Activated T-helper 1 cell treated with anti-CD3 and anti-CD28 coated beads, Interleukin-12 subunit alpha, Interleukin-12 subunit beta, Interleukin-2, Interleukin-4 antibody, amounts not matched to agents 30 ng/mL and 10 ng/mL and 1 ng/mL, durations not matched to agents 14 hours and 24 hours and 36 hours (primary cell): ENCODE measurements at places on chromosomes 1 and 21. TPM values are rescaled to one million over a fixed set of nuclear protein-coding genes. Genes with fewer than 3 reads are reported as not detected.
A peak's percentile ranks its signal among the peaks of the same experiment; 100 is the strongest.

Gene LCE3E
- not detected in 2 replicates for total RNA-seq

Gene SPRR4
- total RNA-seq: not detected in 2 replicates

DNA sequence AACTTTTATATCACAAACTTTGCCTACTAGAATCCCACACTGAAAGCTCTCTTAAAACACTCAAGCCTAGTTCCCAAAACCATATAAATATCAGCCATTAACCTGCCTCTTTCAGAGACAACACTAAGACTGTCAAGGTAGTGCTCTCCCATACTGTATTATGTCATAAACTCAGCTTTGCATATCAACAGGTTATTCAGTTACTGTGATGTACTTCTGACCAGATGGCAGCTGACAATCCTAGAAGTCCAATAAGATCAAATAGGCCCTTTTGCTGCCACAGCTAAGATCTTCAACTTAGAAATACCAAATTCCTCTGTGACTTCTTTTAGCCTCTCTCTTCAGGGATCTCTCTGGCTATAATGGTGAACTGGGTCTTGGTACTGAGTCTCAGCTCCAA lies 97.2 kb downstream of the SPATA6 start:
- no peak overlapping the region for H3K27ac ChIP-seq
- H3K27me3 ChIP-seq: peaks cover 2% of the 10 kb centered on the region
- no peaks in the 10 kb centered on the region for H3K4me1 ChIP-seq
- no peak for DNase-seq
- H3K4me3 ChIP-seq: no peak overlapping the region
- no peaks in the 10 kb centered on the region for H3K36me3 ChIP-seq

DNA sequence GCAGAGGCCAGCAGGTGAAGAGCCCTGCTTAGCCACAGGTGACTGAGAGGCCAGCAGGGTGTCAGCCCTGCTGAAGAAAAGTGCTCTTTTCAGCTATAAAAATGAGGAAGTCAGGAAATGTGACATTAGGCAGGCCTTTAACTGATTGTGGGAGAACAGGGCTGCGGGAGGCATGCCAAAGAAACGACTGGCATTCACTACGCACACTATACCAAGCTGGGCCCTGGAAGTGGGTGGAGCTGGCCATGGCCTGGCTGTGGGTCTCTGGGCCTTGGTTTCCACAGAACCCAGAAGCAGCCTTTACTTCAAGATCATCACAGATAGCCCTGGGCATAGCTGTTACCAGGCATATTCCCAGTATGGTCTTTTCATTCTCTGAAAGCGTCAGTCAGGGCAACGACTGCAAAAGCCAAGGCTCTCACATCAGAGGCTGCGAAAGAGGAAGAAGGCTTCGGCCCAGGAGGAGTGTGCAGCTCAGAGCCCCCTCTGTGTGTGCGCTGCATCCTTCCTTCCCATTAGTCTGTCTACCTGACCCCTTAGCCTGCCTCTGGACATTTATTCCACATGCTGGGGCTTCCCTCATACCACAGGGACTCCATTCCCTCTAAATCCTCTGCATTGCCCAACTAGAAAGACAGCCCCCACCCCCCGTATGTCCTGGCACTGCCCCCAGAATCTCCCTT lies 14.3 kb downstream of the SLC2A1 start:
- peak overlapping the region; percentile 79 for H3K27ac ChIP-seq
- H3K36me3 ChIP-seq: peaks cover 42% of the 10 kb centered on the region
- peak overlapping the region; percentile 65 for H3K4me3 ChIP-seq
- H3K27me3 ChIP-seq: no peaks in the 10 kb centered on the region

Gene PCNT
- total RNA-seq: 58.4 and 59.7 TPM in 2 replicates

DNA sequence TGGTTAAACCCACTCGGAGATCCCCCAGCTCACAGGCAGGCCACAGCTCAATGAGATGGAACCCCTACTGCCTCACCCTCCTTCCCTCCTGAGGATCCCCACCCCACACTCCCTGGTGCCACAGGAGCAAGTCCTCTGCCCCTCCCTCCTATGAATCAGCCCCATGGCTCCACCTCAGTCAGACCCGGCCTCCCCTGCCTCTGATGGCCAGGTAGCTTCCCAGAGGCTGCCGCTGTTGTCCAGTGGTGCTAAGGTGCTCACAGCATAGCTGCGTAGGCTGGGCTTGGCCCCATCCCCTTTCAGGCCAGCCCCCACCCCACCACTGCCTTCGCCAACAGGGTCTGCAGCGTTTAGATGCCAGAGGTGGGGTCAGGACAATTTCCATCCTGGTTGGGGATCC lies 98.5 kb upstream of the IGSF21 start:
- H3K4me1 ChIP-seq: no peaks in the 10 kb centered on the region
- DNase-seq: no peak
- H3K4me3 ChIP-seq: no peak overlapping the region
- no peaks in the 10 kb centered on the region for H3K36me3 ChIP-seq

Gene BEND5
- 3.0 and 4.2 TPM in 2 replicates for total RNA-seq

Gene SFN
- 0.47 and 0.78 TPM in 2 replicates for total RNA-seq

- H3K4me3 ChIP-seq: no peak overlapping the region
- no peaks in the 10 kb centered on the region for H3K4me1 ChIP-seq
- H3K36me3 ChIP-seq: no peaks in the 10 kb centered on the region
These were observed 1471.7 kb upstream of the B3GALT2 start for GRCh38 chr1:194658090-194658439.

DNA sequence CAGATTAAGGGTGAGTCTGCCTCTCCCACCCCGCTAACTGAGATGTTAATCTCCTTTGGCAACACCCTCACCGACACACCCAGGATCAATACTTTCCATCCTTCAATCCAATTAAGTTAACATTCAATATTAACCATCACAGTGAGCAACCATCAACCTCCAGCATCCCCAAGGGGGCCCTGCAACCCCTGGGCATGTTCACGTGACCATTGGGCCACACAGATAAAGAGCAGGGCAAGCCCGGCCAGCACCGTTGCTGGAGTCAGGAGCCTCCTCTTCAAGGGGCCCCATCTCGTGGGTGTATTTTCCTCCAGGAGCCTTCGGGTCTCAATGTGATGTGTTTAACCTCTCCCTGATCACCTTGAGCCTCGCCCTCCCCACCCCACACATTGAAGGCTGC lies 8.0 kb upstream of the GPR157 start:
- H3K27me3 ChIP-seq: peaks cover 16% of the 10 kb centered on the region
- no peaks in the 10 kb centered on the region for H3K36me3 ChIP-seq
- no peak overlapping the region for H3K27ac ChIP-seq
- peaks cover 11% of the 10 kb centered on the region for H3K4me1 ChIP-seq
- no peak for DNase-seq

Gene ANGPTL7
- total RNA-seq: not detected in 2 replicates

Gene MRTO4
- total RNA-seq: 134 and 137 TPM in 2 replicates

DNA sequence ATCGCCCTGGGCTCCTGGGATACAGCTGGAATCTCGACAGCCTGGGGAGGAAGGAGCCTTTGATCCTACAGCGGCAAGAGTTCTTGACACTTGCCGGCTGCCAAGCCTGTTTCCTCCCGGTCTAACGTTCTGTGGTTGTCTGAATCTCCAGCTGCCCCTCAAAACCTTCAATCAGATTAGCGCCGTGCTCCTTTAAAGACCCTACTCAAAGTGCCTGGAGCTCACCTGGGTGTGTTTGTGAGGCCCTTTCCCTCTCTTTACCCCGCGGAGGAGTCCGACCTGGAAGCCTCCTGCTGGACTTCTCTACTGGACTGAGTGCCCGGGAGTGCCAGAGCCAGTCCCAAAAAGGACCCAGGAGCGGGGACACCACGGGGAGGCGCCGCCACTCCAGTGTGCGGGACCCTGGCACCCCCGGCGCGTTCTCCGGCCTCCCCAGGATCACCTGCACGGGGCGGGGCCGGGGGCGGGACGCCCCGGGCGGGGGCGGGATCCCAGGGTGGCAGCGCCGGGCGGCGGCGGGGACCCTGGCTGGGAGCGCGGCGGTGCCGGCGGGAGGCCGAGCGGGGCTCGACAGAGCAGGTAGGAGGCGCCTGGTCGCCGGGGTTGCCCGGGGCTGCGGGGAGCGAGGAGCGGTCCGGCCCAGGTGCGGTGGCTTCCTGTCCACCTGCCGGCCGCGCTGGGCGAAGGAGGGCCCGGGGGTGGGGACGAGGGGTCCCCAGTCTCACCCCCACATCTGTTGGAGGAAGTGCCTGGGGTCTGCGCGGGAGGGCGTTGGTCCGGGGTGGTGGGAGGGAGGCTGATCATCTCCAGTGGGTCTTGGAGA lies at the start of gene NCMAP:
Gene NCMAP, plus strand, starts transcription at position 497 of the 823 bp plus-strand sequence. CDS start 39,344 bp downstream, outside the sequence.
- DNase-seq: no peak
- H3K27me3 ChIP-seq: peaks cover 54% of the 10 kb centered on the region

- no peaks in the 10 kb centered on the region for H3K36me3 ChIP-seq
- H3K4me1 ChIP-seq: no peaks in the 10 kb centered on the region
- H3K4me3 ChIP-seq: no peak overlapping the region
- DNase-seq: no peak
- no peaks in the 10 kb centered on the region for H3K27me3 ChIP-seq
- no peak overlapping the region for H3K27ac ChIP-seq
These were observed 912.6 kb downstream of the TTLL7 start for GRCh38 chr1:83086346-83086745.

DNA sequence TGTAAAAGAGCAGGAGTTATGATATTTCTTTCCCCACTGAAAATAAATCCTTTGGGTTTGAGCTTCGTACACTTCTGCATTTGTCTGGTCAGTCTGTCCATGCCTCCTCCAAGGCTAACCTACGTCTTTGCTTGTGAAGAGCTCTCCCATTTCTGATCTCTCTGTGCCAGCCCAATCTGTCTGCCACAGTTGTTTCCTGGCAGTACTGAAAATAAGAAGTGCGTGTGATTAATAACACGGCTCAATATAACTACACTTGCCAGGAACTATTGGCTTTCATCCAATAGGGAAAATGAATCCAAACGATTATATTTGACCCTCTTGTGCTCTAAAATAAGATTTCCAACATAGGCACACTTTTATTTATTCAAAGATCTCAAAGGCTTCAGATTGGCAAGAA lies 19.2 kb upstream of the COL24A1 start:
- H3K36me3 ChIP-seq: no peaks in the 10 kb centered on the region
- H3K27ac ChIP-seq: no peak overlapping the region
- H3K4me3 ChIP-seq: no peak overlapping the region
- no peaks in the 10 kb centered on the region for H3K27me3 ChIP-seq

Gene NPHP4
- total RNA-seq: 18.3 and 18.6 TPM in 2 replicates

DNA sequence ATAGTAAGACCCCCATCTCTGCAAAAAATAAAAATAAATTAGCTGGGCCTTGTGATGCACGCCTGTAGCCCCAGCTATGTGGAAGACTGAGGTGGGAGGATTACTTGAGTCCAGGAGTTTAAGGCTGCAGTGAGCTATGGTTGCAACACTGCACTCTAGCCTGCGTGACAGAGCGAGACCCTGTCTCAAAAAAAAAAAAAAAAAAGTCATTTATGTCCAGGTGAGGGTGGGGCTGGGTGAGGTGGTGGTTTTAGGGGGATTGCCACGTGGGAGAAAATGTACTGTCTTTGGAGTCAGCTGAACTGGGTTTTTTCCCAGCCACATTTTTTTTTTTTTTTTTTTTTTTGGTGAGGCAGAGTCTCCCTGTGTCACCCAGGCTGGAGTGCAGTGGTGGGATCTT lies 6.7 kb downstream of the PIK3CD start:
- no peak for DNase-seq
- H3K27ac ChIP-seq: peak overlapping the region; percentile 97
- H3K27me3 ChIP-seq: no peaks in the 10 kb centered on the region
- peaks cover 53% of the 10 kb centered on the region for H3K36me3 ChIP-seq
- H3K4me3 ChIP-seq: peak overlapping the region; percentile 77
- peaks cover 72% of the 10 kb centered on the region for H3K4me1 ChIP-seq

- no peaks in the 10 kb centered on the region for H3K4me1 ChIP-seq
- no peak overlapping the region for H3K4me3 ChIP-seq
- DNase-seq: no peak
- H3K27ac ChIP-seq: no peak overlapping the region
- no peaks in the 10 kb centered on the region for H3K36me3 ChIP-seq
These were observed 87.4 kb upstream of the CLDN14 start for GRCh38 chr21:36567216-36567885.

Gene HSF2BP
- 1.2 TPM in 2 replicates for total RNA-seq

GRCh38 chr21:25375675-25376074 lies 231.6 kb downstream of the MRPL39 start:
- H3K4me3 ChIP-seq: no peak overlapping the region
- peaks cover 15% of the 10 kb centered on the region for H3K4me1 ChIP-seq
- H3K27me3 ChIP-seq: peaks cover 2% of the 10 kb centered on the region
- H3K27ac ChIP-seq: no peak overlapping the region
- DNase-seq: no peak
- H3K36me3 ChIP-seq: peaks cover 1% of the 10 kb centered on the region

DNA sequence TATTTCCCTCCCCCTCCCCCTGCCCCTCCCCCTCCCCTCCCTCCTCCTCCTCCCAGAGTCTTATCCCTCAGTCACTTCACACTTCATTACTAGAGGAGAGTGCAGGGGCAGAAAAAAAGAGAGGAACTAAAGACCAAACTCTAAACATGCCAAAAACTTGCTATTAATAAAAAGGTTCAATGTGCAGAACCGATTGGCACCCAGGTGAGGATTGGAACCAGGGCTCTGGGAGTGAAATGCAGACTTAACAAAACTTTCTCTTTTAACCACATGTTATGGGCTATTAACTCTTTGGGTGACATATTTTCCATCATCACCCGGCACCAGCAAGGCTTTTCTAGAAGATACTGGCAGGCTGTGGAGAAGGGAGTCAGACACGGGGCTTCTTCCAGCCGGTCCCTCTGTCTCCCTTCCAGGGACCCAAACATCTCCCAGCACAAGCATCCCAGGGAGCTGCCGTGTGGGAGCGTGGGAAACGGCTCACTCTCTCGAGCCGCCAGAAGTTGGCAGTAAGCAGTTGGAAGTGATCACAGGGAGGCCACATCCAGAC lies 13.6 kb downstream of the NID1 start:
- DNase-seq: no peak
- H3K4me3 ChIP-seq: no peak overlapping the region
- no peaks in the 10 kb centered on the region for H3K4me1 ChIP-seq
- no peaks in the 10 kb centered on the region for H3K36me3 ChIP-seq
- peaks cover 27% of the 10 kb centered on the region for H3K27me3 ChIP-seq
- H3K27ac ChIP-seq: no peak overlapping the region

DNA sequence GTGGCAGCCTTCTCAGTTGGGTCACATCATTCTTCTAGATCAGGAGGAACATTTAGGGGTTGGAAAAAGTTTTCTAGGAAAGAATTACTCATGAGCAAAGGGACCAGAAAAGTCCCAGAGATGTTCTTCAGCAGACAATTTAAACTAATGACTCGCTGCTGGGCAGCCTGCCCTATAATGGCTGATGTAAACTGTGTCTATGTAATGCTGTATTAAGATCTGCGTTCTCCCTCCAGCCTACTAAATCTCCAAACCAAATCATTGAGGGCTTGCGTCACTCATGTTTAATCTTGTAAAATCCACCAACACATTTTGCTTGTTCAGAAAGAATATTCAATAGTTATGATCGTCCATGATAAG lies 92.1 kb downstream of the LRRC8C start:
- H3K27ac ChIP-seq: peak overlapping the region; percentile 99
- no peak for DNase-seq
- peaks cover 87% of the 10 kb centered on the region for H3K4me1 ChIP-seq

Gene ZMPSTE24
- total RNA-seq: 50.2 and 56.0 TPM in 2 replicates
